ENCODE measurements at places on chromosomes 5 and 9. TPM values are rescaled to one million over a fixed set of nuclear protein-coding genes. Genes with fewer than 3 reads are reported as not detected.
A peak's percentile ranks its signal among the peaks of the same experiment; 100 is the strongest.

Gene ETF1
- 187 TPM for total RNA-seq

Gene PFN3
- total RNA-seq, result not detected

Gene OMD
- not detected for total RNA-seq

Gene TBC1D9B
- 67.5 TPM for total RNA-seq

Gene OR5C1
- total RNA-seq, result not detected

Gene PCDHB5
- 0.08 TPM for total RNA-seq

- no peak for DNase-seq
Measured at GRCh38 chr9:16120231-16120641, 567.4 kb downstream of the CCDC171 start.

DNA sequence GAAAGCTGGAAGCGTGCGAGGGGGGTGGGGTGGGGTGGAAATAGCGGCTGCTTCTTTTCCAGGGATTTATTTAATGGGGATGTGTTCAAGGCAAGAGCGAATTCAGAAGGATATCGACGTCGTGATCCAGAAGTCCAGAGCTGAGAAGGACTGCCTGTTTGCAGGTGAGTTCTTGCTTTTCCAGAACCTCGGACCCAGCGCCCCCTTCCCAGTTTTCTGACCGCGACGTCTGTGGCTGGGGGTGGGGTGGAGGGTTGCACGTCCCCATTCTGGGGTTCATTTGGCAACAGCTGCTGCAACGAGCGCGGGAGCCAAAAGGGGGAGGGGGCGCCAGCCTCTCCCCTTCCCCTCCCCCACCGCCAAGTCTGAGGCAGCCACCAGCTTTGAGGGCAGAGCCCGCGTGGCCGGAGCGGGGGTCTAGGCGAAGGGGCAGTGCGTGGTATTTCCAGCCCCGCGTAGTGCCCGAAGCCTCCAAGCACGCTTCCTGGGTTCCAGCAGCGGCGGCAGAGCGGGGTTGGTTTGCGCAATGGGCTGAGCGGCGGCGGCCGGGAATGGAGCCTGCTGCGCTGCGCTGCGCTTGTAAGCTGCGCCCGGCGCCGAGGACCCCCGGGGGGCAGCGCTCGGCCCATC is 701 bp downstream of the PARP8 start:
- no peak for DNase-seq

DNA sequence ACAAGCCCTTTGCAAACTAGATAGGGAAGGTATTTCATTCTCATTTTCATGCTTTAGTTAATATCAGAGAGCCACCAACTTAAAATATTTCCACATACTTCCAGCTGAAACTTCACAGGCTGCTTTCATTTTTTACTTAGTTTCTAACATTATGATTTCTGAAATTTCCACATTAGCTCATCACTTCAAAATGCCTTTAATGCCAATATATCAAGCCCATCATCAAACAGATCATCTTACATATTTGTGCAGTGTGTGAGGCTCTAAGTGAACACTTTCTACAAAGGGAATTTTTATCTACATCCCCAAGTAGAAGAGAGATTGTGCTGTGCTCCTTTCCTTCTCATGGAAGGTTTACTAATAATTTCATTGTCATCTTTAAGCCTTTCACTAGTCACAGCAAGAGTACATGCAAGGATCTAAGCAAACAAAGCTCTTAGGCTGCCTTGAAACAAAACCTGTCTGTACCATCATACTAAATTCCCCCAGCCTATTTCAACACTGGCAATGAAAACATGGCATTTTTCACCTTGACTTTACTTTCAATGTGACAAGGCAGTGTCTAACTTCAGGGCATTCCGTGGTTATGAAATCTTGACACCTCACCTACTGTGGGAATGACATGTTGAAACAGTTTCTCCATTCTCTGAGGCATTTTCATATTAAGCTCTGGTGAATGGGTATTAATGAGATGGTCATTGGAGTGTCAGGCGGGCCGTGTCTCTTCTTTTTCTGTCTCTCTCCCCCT is 45.4 kb downstream of the PPP2R2B start:
- DNase-seq, result no peak

- DNase-seq, result no peak
Measured at GRCh38 chr9:125700791-125701190, 6.2 kb downstream of the MAPKAP1 start.

GRCh38 chr9:3956081-3956671 is 343.7 kb downstream of the GLIS3 start:
- DNase-seq, result no peak

- no peak for DNase-seq
Measured at GRCh38 chr5:181153814-181154213, 6.4 kb downstream of the OR2V2 start.

DNA sequence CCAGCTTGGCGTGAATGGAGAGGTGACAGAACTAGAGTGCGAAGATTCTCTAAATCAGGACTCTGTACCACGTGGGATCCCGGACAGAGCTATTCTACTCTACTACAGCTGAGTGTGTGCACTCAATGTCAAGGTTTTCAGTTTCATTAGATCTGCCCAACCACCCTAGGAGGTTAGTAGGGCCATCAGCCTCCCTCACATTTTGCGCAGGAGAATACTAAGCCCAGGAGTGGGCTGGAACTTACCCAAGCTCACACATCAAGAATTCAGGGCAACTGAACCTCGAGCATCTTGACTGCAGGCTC is 68.3 kb upstream of the TBC1D2 start:
- DNase-seq, result no peak

- DNase-seq, result no peak
Measured at GRCh38 chr9:127452691-127453090, 1.4 kb downstream of the LRSAM1 start.

DNA sequence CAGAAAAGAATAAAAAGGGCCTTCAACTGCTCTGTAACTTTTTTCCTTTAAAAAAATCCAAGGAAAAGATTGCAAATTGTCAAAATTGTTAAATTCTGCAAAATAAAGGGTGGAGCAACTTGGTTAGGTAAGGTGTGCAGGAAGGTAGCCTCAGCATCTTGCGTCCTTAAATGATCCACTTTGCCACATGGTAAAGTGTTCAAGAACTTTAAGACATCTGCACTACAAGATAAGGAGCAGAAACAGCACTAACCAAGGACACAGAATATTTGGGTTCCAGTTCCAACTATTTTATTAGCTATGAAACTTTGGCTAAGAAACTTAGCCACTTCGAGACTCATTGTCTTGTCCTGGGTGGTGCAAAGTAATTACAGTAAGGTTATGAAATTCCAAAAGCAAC is 53.7 kb downstream of the ANKRD55 start:
- no peak for DNase-seq

DNA sequence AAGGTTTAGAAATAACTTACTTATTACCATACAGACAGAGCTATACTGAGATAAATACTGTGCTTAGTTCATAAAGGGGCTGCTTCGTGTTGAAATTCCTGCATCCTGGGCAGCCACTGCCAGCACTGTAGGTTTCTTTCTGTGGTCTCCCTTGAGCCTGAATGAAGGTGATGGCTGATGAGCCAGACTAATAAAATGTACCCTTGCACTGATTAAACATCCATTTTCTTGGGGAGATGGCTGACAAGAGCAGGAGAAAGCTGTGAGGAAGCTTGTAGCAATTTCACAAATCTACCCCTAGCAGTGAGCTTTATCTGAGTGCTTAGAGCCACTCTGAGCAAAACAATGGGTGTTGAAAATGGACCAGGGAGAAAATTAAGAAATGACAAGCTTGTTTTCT is 23.3 kb upstream of the ZSWIM6 start:
- no peak for DNase-seq

- no peak for DNase-seq
Measured at GRCh38 chr9:93667006-93667405, 90.6 kb downstream of the PHF2 start.

- no peak for DNase-seq
Measured at GRCh38 chr5:148697180-148697808, 43.0 kb upstream of the HTR4 start.

DNA sequence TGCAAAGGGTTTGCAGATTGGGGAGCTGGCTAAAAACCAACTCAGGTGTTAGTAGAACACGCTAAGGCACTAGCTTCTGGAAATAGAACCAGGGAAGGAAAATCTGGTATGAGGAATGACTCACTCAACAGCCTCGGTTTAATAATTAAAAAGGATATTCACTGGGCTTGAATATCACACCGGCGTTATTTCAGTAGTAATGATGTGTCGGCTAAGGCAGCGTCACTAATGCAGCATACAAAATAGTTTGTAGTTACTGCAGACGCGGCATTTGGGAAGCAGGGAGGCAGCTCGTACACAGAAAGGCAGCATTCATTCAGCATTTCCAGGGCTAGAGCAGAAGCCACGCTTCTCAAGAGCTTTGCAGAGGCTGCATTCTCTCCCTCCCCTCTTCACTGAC is 1.7 kb downstream of the ADRA1B start:
- DNase-seq, result no peak

DNA sequence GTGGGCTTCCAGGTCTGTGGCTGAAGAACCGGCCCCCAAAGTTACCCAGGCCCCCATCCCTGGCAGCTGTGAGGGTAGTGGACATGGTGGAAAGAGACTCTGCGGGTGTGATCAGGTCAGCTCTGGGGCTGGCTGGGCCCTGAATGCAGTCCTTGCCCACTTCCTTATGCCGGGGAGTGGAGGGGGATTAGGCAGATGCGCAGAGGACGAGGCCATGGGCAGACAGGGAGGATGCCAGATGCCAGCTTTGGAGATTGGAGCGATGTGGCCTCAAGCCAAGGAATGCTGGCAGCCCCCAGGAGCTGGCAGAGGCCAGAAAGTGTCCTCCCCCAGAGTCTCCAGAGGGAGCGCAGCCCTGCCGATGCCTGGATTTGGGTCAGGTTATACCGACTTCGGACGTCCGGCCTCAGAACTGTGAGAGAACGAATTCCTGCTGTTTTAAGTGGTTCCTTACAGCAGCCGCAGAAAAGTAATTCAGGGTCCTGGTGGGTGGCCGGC is 69.8 kb downstream of the ADAMTS2 start:
- DNase-seq, result no peak

DNA sequence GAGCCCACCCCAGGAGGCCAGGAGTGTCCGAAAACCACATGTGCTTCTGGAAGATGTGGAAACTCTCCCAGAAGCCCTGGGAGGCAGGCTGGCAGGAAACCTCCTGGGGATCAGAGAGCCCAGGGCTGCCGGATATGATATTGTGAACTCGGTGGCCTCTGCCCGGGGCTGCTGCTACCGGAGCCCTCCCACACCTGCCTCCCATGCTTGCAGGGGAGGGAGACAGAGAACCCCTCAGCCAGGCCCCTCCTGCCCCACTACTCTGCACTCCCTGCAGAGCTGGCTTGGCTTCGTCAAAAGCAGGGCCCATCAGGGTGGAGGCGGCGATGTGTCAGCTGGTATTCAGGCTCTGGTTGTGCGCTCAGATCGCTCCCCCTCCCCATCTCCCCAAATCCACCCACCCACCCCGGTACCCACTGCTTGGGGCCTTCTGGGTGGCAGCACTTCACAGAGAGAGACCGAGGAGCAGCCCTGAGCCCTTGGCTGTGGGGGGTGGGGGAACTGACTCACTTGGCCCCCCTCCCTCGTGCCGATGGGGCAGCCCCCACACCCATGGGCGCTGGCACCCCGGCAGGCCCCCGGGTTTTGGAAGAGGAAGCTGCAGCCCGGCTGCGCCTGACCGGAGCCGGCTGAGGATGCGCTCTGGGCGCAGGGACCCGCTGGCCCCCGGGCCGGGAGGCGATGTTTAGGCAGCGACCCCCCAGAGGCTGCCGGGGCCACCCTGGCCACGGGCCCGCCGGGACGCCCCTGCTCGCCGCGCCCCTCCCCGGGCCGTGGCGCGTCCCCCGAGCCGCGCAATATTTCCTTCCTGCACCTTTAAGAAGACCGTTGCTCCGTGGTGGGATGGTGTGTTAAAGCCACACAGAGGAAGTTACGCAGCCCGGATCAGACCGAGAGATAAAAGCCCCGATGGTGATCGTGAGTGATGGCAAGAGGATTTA is 786 bp upstream of the NTNG2 start:
- peak; percentile 49 for DNase-seq
